ENCODE measurements at places on chromosomes 5 and 9.

- no peak for DNase-seq
Observed at GRCh38 chr9:106305428-106306133, 557.4 kb upstream of the ZNF462 start.

GRCh38 chr9:127975376-127976315 is 5.1 kb downstream of the EEIG1 start:
- no peak for DNase-seq

DNA sequence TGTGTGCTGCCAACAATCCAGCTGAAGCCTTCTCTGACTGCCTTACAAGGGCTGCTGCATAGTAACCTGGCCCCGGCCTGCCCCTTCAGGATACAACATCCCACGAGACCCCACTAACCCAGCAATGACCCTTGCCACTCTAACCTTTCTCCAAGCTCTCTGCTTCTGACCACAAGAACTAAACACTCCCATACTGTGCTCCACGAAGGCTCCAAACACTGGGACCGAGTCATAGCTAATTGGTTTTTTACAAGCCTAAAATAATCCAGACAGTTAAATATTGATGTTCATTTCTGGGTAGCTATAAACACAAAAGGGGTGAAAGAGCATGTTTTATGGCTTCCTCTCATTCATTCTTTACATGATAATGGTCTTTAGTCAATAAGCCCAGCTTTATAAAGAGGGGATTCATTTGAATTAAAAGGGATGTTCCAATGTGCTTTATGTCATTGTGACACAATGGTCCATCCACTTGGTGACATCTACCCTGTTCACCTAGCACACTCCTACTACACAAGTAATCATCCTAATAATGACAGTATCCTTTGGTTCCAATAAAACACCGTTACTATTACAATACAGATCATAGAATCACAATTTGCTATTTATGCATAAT is 16.2 kb upstream of the TLE4 start:
- no peak for DNase-seq

DNA sequence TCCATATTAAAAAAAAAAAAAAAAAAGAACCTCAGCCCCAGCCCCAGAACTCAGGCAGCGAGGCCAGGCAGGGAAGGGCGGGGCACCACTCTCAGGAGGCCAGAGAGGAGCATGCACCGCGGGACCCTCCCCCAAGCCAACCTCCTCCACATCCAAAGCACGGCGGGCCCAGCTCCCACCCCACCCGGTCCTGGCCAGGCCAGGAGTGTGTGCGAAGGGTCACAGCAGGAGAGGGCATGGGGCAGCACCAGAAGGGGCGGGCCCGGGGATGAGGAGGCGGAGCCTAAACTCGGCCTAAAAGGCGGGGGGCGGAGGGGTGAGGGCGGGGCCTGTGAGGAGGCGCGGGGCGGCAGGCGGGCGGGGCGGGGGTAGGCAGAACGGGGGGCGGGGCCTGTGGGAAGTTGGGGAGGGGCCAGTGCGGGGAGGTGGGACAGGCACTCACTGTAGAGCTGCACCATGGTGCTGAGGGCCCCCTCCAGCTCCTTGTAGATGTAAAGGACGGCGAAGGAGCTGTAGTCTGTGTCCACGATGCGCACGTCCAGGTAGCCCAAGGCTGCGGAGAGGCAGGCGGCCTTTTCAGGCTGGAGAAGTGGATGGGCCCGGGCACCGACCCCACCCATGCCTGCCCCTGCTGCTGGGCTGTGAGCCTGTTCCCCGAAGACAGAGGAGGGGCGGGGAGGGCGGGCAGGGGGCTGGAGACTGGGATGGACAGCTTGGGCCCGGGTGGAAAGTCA is 1.2 kb downstream of the LCN15 start:
- DNase-seq = peak; percentile 81

DNA sequence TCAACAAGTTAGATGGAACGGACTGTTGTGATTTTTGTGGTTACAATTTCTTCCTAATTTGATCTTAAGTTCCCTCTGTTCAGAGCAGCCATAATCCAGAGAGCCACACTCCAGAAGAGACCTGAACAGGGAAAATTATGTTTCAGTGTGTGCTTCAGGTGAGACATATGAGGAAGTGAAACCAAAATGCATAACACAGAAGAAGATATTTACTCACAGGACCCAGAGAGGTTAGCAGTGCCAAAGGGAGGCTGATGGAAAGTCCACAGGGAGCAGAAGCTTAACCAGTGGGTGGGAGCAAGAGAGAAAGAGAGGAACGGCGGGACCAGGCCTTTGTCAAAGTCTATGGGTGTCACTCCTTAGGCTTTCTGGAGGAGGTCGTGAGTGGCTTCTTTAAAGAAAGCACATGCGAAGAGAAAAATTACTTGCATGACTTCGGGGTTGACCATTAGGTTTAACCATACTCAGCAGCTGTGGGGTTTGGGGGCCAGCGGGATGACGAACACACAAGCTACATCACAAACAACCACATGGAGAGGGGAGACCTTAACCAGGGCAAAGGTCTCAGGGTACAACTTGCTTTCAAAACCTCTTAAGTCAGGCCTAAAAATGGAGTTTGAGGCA is 141.4 kb downstream of the MED10 start:
- DNase-seq = no peak

GRCh38 chr5:157925786-157926671 is 67.1 kb upstream of the CLINT1 start:
- no peak for DNase-seq

GRCh38 chr5:56963246-56963645 is 11.3 kb upstream of the MIER3 start:
- DNase-seq = no peak

GRCh38 chr5:17157916-17158529 is 59.4 kb upstream of the BASP1 start:
- no peak for DNase-seq

DNA sequence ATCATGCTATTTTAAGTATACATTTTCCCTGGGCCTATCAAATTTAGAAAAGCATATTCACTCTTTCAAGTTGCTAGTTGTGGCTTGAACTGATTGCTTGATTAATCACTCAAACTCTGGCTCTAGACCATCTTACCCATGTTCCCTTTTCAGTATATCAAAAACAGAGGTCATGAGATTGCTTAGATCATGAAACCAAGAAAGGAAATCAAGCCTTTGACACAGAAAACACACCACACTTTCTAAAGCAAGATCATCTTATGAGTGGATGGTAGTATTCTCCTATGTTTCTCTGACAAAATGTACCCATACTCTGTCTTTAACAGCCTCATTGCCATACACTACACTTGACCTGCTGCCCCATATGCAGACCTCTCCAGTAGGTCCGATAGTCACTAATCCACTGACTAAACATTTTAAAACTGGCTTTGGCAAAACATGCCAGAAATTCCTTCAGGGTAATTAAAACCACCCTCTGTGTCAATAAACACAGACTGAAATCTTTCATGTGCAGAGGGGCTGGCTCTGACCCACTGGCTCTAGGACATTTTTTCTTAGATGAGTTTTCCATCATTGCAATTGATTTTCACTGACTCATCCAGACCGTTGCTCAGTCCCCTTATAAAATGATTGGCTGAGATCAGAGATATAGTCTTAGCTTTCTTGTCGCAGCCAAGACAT is 18.2 kb downstream of the PPP2R2B start:
- no peak for DNase-seq

- no peak for DNase-seq
Observed at GRCh38 chr5:88824141-88824540, 58.8 kb downstream of the MEF2C start.

GRCh38 chr5:116035123-116035522 is 2.9 kb downstream of the ARL14EPL start:
- DNase-seq = no peak

GRCh38 chr9:10366171-10366779 is 246.5 kb downstream of the PTPRD start:
- DNase-seq = peak; percentile 13

- DNase-seq = peak; percentile 73
Observed at GRCh38 chr5:152532714-152533113, 127.6 kb upstream of the NMUR2 start.

DNA sequence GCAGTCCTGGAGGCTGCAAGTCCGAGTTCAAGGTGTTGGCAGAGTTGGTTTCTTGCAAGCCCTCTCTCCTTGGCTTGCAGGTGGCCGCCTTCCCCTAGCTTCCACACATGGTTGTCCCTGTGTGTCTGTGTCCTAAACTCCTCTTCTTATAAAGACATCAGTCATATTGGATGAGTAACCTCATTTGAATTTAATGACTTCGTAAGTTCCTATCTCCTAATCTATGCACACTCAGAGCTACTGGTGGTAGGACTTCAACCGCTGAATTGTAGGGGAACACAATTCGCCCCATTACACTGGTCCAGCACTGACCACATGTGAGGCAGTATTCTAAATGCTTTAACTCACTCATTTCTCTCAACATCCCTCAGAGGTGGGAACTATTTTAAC is 25.9 kb upstream of the ADAMTS2 start:
- no peak for DNase-seq

GRCh38 chr9:107669422-107669821 is 179.9 kb upstream of the KLF4 start:
- no peak for DNase-seq

DNA sequence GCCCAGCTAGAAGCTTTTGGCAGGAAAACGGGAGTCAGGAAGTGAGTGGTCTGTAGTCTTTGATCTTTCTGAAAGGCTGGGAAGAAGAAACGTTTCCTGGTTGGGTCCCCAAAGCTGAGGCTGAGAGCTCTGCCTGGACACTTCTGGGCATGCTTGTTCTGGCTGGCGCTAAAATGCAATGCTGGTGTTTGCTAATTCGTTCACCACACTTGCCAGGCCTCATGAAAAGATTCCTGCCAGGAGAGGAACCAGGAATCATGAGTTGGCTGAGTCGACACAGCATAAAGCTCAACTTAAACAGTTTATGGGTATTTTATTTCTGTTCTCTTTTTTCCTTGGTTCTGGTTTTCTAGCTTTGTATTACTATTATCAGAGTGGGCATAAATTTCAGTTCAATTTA is 10.7 kb upstream of the PTGR1 start:
- DNase-seq = no peak

- DNase-seq = no peak
Observed at GRCh38 chr9:123517512-123517911, 161.5 kb downstream of the CRB2 start.

DNA sequence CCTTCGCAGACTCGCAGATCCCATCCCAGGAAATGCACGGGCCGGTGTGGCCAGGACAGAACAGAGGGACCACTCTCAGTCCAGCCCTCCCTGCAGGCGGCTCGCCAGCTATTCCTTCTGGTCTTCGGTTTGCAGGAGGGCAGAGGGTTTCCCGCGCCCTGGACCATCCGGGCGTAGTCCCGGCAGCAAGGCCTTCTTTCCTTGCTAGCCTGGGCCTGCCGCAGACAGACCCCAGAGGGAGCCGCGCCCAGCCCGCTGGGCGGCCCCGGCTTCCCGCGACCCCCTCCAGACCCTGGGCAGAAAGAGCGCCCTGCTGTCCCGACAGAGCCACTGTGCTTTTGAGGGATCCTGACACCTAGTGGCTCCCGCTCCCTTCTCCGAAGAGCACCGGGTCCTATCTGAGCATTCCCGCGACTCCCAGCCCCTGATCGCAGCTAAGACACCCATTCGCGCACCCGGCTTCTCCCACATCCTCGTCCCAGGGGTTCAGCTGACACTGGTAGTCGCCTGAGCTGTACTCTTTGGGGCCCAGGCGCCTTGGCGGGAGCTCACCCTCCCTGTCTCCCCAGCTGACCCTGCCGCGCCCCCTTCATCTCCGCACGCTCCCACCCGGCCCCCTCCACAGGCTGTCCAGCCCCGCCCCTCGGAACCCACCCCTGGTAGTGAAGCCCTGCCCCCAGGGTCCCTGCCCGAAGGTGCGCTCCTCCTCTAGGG is 1.1 kb downstream of the CFAP90 start:
- DNase-seq = peak; percentile 60

DNA sequence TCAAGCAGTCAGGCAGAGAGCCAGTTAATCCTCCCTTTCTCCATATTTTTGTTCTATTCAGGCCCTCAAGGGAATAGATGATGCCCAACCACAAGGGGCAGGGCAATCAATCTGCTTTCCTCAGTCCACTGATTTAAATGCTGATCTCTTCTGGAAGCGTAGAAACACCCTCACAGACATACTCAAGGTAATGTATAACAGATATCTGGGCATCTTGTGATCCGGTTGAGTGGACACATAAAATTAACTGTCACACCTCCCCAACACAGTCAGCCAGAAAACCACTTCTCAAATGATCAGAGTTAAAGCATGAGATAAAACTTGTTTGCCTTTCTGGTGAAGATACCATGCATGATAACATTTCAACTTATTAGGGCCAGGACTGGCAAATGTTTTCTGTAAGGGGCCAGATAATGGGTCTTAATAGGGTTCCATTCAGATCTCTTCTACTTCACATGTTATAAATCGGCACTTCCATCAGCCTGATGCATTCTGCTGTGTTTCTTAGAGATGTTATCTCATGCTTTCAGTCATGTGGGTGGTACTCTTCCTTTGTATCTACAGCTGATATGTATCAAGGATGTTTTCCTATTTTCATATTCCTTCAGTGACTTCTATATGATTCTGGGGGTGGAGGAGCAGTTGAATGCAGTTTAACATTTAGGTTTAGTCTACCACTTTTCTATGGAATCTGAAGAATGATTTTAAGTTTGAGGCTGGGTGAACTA is 58.9 kb upstream of the CNTLN start:
- DNase-seq = no peak

GRCh38 chr9:109974143-109974917 is 194.3 kb downstream of the PALM2AKAP2 start:
- DNase-seq = no peak

DNA sequence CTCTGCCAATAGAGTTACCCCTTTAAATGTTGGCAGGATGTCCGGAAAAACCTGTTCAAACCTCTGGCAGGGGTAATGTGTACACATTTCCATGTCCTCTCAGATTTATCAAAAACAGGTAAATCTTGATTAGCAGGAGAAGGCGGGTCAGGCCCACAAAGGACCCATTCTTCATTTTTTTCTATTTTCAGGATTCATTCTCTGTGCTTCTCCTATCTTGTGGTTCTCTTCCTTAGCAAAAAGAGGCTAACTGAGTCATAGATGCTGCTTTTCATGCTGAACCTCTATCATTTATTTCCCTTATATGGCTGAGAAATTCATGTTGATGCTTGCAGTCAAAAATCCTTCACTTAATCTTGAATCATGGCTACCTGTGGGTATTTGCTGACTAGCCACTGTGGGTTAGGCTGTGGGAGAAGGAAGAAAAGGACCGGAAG is 112.7 kb upstream of the IQGAP2 start:
- DNase-seq = no peak

DNA sequence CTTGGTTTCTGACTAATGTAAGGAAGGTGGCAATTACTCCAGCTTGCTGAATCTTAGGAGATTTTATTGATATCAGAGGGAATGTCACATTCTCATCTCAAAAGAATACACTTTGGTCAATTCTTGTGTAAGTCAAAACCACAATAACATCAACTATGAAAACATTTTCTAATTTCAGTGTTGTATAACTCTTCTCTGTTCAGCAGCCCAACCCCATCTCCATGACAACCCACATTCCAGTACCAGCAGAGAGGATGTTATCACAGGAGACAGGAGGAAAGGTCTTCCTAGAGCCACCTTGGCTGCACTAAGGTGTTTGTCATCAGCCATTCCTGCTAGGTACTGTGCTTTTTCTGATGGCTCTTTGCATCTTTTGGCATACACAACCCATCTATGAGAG is 529.1 kb upstream of the BRINP1 start:
- no peak for DNase-seq

GRCh38 chr5:149932445-149933350 is 11.9 kb downstream of the PDE6A start:
- DNase-seq = no peak

GRCh38 chr9:114053246-114054005 is 24.7 kb downstream of the AMBP start:
- no peak for DNase-seq

- DNase-seq = no peak
Observed at GRCh38 chr5:2833556-2833955, 82.1 kb upstream of the IRX2 start.

Measured in NCI-H526 (cell line).